GM12878 (cell line): ENCODE measurements at places on chromosomes 3 and 15. TPM values are rescaled to one million over a fixed set of nuclear protein-coding genes. Genes with fewer than 3 reads are reported as not detected.

GRCh38 chr3:156638271-156638670 is 36.1 kb upstream of the TIPARP start:
- no peak for DNase-seq

Gene ERC2
- total RNA-seq: 0.16 TPM in 1 of 2 replicates, not detected in the other

Gene PAQR9
- total RNA-seq: not detected in 2 replicates

DNA sequence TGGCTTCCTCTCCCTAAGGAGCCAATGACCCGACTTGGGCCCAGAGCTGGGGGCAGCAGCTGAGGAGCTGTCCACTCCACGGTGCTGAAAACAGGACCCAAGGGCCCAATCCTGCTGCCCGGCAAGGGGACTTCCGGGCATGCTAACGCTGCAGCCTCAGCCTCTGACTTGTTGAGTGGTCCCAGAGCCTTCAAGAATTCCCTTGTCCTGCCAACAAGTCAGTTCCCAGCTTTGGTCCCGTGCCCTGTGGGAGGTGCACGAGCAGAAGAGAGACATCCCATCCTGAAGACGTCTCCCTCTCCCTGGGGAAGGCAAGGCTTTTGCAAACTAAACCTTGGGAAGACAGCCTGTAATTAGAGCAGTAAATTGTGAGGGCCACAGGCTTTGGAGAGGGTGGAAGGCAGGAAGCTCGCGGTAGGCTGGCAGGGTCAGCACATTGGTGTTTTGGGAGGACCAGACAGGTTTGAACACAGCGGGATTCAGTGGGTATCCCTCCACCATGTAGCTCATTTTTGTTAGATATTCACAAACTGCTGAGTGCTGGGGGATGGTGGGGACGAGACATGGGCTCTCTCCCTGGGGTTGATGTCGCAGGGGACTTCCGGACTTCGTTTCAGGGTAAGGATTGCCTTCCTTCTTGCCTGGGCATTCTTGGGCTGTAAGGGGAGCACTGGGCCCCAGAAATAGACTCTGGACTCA is 29.8 kb upstream of the PRR23E start:
- no peak for DNase-seq

- no peak for DNase-seq
Observed at GRCh38 chr15:87761736-87762509, 494.6 kb downstream of the NTRK3 start.

DNA sequence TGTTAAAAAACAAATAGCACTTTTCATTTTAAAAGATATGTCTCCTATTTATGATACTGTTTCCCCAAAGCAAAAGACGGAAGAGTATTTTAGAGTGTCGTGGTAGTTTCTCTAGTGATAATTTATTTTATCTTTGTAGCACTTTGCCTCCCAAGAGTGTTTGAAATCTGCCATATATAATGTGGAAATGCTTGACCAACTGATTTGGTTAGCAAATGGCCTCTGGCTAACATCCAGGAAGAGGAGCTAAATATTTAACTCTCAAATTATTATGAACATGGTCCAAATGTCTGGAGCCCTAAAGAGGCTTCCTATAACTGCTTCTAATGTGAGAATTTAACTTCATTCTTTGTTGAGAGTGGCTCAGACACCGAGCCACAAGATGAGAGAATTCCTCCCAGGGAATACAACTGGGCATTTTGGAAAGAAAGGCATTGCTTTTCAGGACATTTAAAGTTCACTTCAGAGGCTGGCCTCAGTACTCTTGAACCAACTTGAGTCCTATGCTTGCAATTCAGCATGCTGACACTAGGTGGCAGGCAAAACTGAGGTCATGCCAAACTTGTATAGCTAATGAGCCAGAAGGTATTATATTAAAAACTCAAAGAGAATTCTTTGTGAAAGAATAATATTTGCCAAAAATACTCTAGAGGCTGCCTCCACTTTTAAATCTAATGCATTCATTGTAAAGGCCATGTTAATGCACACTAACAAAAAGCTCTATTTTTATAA is 104.5 kb downstream of the RARB start:
- DNase-seq: no peak

GRCh38 chr3:15781637-15782402 is 16.0 kb downstream of the ANKRD28 start:
- DNase-seq: no peak

GRCh38 chr3:88616413-88616812 is 466.7 kb downstream of the C3orf38 start:
- no peak for DNase-seq

DNA sequence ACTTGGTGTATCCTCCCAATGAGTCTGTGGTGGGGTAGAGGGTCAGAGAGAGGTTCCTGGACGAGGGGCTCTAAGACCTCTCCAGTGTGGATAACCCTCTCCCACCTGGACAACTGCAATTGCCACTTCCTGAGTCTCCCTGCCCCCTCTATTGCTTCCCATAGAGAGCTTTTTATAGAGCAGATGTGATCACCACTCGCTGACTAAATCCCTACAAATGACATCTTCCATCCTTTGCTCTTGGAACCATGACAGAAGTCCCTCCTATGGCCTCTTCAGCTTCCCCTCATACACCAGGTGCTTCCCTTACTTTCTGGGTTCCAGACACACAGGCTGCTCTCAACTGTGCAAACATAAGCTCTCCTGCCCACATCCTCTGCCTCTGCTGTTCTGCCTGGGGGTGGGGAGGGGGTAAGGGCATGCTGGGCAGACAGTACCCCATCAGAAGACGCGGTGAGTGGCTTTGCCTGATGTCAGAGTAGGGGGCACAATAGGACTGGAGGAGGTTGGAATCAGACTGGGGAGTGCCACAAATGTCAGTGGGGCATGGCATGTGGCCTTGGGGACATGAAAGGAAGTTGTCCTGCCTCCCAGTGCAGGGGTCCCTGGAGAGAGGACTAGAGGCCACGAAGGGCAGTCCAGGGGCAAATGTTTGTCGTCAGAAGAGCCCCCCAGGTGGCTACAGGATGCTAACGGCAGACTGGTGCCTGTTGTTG is 15.2 kb downstream of the ITIH3 start:
- DNase-seq: no peak

DNA sequence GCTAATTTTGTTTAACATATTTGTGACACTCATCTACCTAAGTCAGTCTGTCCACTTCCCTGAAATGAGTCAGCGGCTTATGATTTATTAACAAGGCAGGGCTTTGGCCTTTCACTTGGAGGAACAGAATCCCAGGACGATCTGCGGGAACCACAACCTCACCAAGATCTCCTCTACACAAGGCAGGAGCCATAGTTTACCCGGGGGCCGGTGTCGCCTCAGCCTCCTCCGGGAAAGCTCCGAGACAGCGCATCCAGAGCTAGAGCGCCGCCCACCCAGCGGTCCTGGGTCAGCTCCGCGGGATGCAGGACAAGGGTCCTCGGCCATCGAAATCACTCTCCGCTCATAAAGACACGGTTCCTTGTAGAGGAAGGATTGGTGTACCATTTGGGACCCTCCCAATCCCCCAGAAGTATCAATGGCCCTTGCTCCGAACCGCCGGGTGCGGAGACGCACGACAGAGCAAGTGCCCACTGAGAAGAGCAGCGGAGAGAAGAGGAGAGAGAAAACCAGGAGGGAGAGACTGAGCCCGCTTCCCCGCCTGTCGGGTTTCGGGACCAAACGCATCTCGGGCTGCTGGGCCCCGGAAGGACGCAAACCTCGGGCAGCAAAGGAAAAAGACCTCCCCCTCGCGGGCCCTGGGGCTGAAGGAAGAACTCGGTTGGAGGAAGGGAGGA is 13.1 kb upstream of the ALCAM start:
- no peak for DNase-seq

DNA sequence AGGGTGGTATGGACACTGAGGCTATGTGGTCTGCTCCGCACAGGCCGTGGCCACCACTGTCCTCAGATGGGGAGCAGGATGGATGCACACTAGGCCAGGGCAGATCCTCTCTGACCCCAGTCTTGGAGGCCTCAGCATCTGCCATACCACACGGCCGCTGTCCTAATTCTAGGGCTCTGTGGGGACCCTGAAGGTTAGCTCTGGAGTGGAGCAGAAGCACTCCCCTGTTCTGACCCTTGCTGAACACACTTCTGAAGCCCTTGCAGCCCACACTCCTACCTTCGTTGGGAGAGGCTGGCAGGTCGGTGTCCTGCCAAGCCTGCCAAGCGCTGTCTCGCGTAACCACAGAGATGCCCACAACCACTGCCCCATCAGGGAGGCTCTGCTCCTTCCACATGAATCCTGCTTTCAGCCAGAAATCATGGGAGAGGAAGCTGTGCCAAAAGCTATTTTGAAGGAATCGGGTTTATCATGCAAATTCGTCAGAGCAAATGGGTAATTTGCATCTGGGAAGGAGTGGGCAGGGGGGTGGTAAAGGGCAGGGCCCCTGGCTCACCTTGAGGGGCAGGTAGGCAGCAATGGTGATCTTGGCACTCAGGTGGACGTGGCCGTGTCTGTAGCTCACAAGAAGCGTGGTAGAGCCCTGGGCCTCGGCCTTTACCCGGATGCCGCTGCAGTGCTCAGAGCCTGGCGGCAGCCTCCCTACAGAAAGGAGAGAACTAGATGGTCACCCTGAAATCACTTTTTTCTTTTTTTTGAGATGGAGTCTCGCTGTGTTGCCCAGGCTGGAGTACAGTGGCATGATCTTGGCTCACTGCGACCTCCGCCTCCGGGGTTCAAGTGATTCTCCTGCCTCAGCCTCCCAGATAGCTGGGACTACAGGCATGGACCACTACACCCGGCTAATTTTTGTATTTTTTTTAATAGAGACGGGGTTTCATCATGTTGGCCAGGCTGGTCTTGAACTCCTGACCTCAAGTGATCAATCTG is 54.4 kb downstream of the NUP210 start:
- no peak for DNase-seq

Gene SAMMSON
- total RNA-seq: not detected in 2 replicates

Gene LRRC34
- total RNA-seq: 0.97 and 1.5 TPM in 2 replicates

Gene GOLGA8G
- total RNA-seq: not detected in 2 replicates

Gene PDE8A
- total RNA-seq: 26.8 and 28.4 TPM in 2 replicates

- DNase-seq: no peak
Observed at GRCh38 chr3:13223574-13224237, 150.5 kb upstream of the IQSEC1 start.

DNA sequence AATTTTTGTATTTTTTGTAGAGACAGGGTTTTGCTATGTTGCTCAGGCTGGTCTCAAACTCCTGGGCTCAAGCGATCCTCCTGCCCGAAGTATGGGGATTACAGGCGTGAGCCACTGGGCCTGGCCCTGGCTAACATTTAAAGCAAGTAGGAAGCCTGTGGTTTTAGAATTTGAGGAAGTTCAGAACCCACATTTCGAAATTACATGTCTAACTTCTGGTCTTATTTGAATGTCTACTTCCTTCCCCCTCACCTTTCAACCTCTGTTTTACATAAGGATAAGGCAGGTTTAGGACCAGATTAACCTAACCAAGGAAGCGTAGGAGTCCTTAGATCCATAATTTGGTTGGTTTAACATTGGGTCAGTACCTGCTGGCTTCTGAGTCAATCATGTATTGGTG is 120.5 kb upstream of the PROK2 start:
- peak; percentile 38 for DNase-seq

Gene CHST2
- 37.1 and 37.2 TPM in 2 replicates for total RNA-seq

- no peak for DNase-seq
Observed at GRCh38 chr15:31125061-31125460, 23.5 kb upstream of the TRPM1 start.

Gene MEGF11
- 0.33 and 0.64 TPM in 2 replicates for total RNA-seq

Gene LYSMD4
- total RNA-seq: 4.1 and 5.2 TPM in 2 replicates

DNA sequence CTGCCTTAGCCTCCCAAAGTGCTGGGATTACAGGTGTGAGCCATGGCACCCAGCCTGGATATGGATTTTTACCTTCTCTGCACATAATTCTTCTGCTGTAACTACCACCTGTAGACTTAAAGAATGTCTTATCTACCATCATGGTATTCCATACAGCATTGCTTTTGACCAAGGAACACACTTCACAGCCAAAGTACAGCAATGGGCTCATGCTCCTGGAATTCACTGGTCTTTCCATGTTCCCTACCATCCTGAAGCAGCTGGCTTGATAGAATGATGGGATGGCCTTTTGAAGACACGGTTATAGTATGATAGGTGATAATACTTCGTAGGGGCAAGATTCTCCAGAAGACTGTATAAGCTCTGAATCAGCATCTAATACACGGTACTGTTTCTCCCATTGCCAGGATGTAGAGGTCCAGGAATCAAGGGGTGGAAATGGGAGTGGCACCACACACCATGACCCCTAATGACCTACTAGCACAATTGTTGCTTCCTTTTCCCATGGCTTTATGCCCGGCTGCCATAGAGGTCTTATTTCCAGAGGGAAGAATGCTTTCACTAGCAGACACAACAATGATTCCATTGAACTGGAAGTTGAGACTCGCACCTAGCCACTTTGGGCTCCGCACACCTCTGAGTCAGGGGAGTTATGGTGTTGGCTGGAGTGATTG is 60.9 kb upstream of the CDV3 start:
- no peak for DNase-seq

- DNase-seq: no peak
Observed at GRCh38 chr15:40428185-40428584, 12.6 kb upstream of the BAHD1 start.

DNA sequence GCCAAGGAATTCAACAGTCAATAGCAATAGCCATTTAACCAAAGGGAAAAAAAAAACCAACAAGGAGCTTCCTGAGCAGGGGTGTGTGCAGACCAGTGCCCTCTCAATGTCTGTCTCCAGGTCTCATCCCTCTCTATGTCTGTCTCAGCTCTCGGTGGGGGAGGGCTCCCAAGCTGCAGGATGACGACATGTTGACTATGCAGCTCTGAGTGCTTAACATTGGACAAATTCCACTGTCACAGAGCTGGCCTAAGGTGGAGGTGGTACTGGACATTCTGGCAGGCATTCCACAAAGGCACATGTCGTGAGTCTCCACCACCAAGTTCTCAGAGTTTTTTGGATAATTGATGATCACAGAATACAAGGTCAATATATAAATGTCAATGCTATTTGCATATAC is 2.0 kb upstream of the CAPN7 start:
- DNase-seq: no peak

- DNase-seq: no peak
Observed at GRCh38 chr3:188077160-188077799, 76.7 kb upstream of the LPP start.

Gene GPR171
- total RNA-seq: not detected in 2 replicates

Gene GMPPB
- 45.6 and 46.1 TPM in 2 replicates for total RNA-seq

DNA sequence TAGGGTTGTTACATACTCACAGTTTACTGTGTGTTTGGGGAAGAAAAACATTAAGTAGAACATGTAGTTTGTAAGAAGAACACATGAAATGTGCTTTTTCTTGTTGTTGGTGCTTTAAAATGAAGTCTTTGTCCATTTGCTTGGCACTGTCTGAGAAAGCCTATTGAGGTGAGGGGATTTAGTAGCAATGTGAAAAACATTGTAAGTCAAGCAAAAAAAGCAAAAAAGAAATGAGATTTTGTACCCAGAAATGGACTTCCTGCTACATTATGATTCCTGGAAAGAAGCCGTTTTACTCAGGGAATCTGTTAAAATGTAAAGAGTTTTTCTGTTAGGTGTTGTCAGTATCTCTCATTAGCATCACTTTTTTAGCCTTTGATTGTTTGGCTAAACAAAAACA is 59.9 kb downstream of the KAT2B start:
- no peak for DNase-seq

GRCh38 chr15:97082830-97083229 is 752.3 kb downstream of the NR2F2 start:
- DNase-seq: no peak

GRCh38 chr3:32757618-32758374 is 60.0 kb upstream of the TRIM71 start:
- DNase-seq: no peak

- no peak for DNase-seq
Observed at GRCh38 chr15:84034578-84035398, 200.8 kb upstream of the GOLGA6L4 start.

- no peak for DNase-seq
Observed at GRCh38 chr15:80629355-80629754, 65.8 kb upstream of the ABHD17C start.
